ENCODE measurements at places on chromosomes 11 and 22.

DNA sequence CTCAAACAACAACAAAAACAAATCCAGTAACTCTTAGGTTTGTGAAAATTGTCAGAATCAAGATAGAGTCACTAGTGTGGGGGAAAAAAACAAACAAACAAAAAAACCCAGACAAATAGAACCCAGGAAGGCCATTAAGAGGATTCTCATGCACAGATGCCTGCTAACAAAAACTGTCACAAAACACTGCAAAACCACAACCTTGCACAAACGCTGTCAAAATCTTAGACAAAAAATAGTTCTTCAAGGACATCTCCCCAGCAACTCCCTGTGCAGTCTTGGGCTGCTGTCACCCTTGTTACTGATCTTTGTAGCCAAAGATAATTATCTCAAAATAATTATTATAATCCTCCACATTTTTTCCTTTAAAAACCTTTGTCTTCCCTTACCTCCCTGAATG, 4.6 kb upstream of the ZBED5 start:
- DNase-seq, result no peak

- DNase-seq, result no peak
These were observed 228.1 kb downstream of the BUD13 start for GRCh38 chr11:116544721-116545120.

DNA sequence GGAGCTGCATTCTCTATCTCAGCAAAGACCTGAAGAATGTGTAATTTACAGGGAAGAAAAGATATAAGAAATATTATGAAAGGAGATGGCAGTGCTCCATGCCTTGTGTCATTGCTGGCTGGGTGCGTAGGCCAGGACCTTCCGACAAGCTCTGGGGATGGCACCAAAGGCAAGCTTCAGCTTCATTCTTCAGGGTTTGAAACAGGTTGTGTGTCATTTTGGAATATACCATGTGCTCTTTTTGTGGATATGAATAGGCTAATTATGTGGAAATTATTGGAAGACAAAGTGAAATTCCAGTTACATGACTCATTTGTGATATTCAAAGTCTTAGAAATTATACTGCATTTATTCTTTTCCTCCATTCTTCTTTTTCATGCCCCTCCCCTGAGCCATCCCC, 5.7 kb upstream of the KIRREL3 start:
- DNase-seq, result no peak

DNA sequence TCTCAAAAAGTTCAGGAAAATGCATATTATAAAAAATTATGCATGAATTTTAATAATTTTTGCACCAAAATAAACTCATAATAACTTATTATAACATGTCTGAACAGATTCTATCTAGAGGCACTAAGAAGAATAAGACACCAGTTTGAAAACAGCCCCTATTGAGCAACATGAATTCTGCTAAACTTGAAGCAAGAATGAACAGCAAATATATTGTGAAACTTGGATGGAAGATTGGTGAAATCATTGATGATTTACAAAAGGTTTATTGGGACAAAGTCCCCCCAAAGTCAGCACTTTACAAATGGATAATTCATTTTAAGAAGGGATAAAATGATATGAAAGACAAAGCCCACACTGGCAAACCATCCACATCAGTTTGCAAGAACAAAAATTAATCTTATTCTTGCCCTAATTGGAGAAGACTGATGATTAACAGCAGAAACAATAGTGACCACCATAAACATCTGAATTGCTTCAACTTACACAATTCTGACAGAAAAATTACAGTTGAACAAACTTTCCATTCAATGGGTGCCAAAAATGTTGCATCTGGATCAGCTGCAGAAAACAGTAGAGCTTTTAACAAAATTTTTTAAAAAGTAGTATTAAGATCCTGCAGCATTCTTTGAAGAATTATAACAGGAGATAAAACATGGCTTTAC, 257.5 kb upstream of the FAT3 start:
- no peak for DNase-seq

DNA sequence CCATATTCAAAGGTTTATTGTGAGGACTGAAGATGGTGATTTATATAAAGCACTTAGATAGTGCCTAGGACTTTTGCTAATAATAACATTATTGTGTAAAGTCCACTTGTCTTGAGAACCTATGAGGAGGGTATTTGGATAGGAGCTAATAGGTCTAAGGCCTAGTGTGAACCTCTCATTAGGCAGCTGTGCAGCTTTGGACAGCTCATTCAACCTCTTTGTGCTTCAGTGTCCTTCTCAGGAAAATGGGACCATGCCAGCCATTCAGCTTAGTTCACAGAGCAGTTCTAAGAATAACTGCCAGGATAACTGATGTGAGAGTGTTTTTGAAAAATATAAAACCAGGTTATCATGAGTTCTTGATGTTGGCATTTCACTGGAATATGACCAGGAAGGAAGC, 56.2 kb downstream of the NAV2 start:
- DNase-seq, result no peak

DNA sequence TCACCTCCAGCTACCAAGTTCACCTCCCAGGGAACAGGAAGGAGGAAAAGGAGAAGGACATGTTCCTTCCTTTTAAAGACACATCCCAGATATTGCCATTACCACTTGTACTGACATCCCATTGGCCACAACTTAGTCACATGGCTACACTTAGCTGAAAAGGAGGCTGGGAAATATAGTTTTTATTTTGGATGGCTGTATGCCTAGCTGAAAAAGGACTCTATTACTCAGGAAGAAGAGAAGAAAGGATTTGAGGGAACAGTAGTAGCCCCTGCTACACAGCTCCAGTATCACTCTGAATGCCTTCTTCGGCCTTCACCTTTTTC, 2.1 kb upstream of the APOA5 start:
- no peak for DNase-seq

GRCh38 chr11:7892059-7892699, 38.9 kb downstream of the OR10A6 start:
- DNase-seq, result peak; percentile 21

GRCh38 chr11:61367406-61367805, 5.2 kb downstream of the TMEM138 start:
- DNase-seq, result no peak

DNA sequence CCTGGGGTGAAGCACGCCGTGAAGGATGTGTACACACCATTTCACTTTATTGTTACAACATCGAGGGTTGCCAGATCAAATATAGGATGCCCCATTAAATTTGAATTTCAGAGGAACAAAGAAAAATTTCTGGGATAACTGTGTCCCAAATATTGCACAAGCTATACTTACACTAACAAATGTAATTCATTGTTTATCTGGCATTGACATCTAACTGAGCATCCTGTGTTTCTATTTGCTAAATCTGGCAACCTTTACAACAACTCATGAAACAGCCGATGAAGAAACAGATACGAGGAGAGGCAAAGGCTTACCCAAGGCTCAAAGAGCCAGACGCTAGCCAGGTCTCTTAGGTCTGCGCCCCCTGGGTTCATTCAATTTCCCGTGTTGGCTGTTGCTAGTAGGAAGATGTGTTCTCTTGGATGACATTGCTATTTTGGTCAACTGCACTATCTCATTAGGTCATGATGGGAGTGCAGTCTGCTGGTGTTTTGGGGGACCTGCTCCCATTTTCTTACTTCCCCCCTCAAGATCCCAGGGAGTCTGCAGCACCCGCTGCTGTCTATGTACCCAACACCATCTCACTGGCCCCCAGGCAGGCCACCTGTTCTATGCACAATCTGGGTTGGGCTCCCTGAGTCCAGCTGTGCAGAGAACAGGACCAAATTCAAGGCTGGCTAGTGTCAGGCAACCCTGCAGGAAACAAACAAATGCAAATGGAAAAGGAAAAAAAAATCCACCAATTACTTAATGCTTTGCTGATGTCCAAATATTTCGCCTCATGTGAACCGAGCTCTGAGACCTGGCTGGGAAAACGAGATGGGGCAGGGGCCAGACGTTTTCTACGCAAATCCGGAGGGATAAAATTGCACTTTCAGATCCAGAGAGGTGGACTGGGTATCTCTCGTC, 560.9 kb downstream of the MIAT start:
- no peak for DNase-seq

- no peak for DNase-seq
These were observed 7.1 kb upstream of the MUC6 start for GRCh38 chr11:1043563-1044096.

DNA sequence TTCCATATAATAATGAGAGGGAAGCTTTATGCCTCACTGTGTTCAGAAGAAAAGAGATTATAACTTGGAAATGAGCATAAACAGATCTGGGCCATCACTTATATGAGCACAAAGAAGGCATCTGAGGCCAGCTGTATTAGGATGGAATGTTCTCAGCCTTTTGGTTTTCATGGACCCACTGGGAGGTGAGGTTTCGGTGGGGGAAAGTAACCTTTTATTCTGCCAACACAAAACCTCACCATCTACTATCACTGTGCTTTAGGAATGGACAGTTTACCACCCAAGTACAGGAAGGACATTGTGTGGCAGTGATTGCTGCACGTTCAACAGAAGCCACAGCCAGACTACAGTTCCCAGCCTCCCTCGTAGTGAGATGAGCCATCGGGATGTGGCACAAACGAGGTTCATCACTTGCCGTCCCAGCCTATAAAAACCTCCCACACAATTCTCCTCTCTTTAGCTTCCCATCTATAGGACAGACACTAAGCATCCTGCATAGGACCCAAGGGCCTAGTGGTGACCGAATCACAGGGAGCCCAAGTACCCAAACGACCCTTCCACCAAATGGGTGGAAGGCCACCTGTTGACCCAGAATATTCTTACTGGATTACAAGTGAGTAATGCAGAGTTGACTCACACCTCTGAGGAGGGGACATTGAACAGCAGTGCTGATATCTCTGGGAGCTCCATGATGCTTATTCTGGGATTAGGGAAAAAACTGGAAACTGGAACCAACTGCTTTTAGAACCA, 121.5 kb upstream of the RAG2 start:
- no peak for DNase-seq

GRCh38 chr22:23499845-23500500, 80.1 kb downstream of the IGLL1 start:
- no peak for DNase-seq

DNA sequence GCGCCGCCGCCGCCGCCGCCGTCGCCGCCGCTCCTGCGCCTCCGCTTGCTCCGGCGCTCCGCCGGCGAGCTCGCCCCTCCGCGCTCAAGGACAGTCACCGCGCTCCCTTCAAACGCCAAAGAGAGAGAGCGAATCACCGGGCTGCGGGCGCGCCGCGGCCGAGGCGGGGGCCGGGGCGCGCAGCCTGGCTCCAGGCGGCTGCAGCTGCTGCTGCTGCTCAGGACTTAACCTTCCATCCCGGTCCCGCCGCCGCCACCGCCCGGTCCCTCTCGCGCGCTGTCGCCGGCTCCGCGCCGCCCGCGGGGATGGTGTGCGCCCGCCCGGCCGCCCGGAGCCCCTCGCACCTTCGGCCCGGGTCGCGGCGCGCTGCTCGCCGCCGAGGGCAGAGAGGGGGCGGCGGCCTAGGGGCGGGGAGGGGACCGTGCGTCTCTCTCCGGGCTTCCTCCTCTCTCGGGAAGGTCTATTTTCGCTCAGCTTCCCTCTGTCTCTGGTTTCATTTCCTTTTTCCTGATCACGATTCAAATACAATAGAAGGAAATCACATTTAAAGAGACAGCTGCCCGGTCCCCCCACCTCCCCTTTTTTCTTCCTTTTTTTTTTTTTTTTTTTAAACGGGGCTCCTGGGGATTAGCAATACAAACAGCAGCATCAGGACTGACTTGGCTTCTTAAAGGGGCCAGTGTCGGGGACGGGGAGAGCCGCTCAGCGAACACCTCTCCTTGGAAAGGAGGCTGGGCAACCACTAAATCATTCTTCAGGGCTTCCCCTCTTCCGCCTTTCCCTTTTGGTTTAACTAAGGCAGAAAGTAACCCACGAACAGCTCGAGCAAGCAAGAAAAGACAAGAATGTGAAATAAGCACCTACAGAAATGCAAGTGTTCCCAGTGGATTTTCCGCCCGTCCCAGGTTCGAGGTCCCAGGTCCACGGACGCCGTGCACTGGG, 22.1 kb downstream of the LMO2 start:
- no peak for DNase-seq

GRCh38 chr11:22512457-22512856, 113.2 kb downstream of the FANCF start:
- DNase-seq, result no peak

GRCh38 chr22:27348634-27349033, 452.9 kb downstream of the MN1 start:
- peak; percentile 34 for DNase-seq

DNA sequence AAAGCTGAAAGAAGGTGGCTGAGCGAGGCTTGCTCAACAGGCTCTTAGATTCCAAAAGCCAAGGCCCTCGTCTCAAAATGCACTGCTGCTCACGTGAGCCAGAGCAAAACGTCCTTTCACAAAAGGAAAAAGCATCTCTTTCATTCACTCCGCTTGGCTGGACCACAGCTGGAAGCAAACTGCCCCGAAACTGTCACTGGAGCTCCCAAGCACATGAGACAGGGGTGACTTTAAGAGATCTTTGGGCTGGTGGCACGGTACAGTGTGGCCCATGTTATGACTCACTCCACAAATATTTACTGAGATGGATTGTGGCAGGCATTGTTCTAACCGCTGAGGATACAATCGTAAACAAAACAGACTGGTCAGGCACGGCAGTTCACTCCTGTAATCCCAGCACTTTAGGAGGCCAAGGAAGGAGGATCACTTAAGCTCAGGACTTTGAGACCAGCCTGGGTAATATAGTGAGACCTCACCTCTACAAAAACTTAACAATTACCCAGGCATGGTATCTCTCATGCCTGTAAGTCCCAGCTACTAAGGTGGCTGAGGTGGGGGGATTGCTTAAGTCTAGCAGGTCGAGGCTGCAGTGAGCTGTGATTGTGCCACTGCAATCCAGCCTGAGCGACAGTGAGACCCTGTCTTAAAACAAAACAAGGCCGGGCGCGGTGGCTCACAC, 3.6 kb downstream of the PLA2G6 start:
- DNase-seq, result peak; percentile 82

- DNase-seq, result no peak
These were observed 6.9 kb downstream of the SULT4A1 start for GRCh38 chr22:43855431-43855830.

- DNase-seq, result no peak
These were observed 13.7 kb downstream of the NARS2 start for GRCh38 chr11:78560826-78561484.

- DNase-seq, result no peak
These were observed 121.5 kb downstream of the CHST1 start for GRCh38 chr11:45543808-45544422.

GRCh38 chr11:47711225-47711624, 3.9 kb downstream of the AGBL2 start:
- no peak for DNase-seq

DNA sequence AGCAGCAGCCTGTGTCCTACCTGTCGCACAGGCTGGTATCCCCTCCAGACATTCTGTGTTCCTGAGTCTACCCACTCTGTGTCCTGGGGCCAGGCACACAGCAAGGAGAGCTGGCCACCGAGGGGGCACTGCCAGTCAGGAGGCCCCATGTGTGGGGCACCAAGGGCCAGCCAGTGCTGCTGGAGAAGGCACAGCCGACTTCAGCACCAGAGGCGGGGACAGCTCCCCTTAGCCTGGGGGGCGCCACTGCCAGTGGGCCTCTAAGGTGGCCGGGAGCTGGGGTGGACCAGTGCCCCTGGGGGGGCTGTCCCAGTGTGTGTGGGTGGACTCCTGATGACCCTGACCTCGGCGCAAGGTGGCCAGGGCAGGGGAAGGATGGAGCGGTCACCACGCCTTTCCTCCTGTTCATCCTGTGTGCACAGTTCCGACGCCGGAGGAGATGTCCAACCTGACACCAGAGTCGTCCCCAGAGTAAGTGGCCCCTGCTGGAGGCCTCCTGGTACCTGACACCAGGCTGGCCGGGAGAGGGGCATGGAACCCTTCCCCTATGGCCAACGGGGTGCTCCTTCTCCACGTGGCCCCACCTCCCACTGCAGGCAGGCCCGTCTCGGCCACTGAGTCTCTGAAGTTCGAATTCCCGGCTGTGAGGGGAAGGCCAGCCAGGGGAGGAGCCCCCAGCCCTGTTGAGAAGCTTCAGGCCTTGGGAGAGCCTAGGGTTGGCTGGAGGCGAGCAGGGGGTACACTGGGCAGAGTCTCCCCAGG, 35.4 kb downstream of the MOB2 start:
- DNase-seq, result no peak

All from GM04504 (cell line).